ENCODE measurements at places on chromosomes 6 and 20.

DNA sequence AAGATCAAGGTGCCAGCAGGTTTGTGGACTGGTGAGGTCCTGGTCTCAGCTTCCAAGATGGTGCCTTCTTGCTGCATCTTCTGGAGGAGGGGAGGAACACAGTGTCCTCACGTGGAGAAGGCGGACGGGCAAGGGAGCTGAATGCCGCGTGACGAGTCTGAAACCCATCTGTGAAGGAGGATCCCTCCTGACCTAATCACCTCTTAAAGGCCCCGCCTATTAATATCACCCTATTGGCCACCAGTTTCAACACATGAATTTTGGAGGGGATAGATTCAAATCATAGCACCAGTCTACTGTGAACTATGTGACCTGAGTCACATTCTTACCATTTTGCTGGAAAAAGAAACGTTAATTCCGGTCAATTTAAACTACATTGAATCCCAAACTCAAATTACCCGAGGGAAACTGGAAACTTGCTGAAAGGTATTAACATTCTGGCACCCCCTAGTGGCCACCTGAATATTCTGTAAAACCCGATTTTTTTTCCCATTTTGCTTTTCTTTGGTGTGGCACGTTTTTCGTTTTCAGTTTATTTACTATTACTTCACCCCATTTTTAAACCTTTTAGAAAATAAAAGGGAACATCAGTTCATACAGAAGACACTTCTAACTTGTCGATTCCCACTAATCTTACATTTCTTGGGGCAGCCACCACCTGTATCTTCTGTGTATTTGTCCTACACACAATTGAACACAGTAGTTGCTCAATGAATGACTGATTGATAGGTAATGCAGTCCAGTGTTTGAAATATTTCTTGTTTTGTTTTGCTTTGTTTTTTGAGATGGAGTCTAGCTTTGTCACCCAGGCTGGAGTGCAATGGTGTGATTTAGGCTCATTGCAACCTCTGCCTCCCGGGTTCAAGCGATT, 17.9 kb upstream of the CCDC170 start:
- peak; percentile 59 for DNase-seq

DNA sequence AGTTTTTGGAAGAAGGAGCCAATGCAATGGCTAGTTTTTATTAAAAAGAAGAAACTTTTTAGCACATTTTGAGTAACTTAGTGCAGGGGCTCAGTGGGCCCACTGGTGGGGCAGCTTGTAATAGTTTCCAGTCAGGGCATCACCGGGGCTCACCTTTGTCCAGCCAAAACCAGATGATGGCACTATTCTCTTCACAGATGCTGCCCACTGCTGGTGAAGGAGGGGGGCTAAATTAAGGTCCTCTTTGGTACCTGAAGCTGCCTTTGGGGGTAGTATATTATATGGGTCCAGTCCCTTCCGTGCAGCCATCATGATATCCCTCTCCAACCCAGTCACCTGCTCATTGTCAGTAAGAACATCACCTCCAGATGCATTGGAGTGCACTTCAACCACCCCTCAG, 182.9 kb downstream of the PDE7B start:
- no peak for DNase-seq

GRCh38 chr6:15131234-15131633, 114.6 kb upstream of the JARID2 start:
- no peak for DNase-seq

DNA sequence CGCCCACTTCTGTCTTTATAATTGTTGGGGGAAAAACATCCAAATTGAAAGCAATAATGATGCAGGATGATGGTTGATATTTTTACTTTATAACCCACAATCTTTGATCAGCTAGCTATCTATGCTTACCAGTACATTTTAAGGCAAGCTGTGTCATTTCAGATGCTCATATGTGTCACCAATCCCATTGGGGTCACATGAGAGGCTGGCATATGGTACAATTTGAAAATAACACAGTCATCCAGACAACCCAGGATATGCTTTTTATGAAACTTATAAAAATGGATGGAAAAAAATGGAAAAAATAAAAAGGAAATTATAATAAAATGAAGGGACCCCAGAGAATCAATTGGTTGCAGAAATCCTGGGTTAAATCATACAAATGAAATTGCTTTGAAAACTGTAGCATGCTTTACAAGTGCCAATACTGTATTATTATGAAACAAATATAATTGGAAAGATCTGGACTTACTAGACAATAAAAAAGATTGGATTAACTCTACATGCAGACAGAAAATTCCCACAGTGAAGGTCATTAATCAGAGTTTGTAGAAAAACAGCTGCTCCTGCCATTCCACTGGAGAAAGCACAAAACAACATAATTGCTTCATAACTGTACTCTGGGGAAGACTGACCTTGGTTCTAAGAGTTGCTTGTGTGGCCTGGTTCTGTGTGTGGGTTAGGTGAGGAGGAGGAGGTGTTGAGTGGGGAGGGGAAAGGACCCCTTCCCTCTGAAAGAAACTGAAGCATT, 13.3 kb upstream of the PRIM2 start:
- no peak for DNase-seq

- DNase-seq: no peak
These were observed 144.1 kb downstream of the QRSL1 start for GRCh38 chr6:106773522-106773921.
